ENCODE measurements at places on chromosomes 3 and 15.

GRCh38 chr3:172649987-172650386, 60.9 kb downstream of the NCEH1 start:
- no peak for DNase-seq

- DNase-seq: peak; percentile 54
These were observed 3.8 kb downstream of the HEG1 start for GRCh38 chr3:125051715-125052581.

DNA sequence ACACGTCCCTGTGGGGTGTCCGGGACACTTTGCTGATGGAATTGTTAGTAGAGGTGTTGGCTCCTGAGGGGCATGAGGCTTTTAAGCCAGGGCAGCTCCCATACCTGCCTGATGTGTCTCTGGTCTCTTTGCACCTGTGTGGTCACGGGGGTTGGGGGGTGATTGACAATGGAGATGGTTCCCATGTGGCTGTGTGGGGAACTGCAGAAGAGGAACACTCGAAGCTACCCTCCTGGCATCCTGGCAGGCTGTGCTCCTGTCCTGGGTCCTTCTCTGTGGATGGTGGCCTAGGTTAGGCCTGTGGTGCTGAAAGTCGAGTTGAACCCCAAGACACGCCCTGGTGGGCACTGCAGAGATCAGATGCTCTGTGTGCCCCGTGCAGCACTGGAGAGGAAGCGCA, 73.4 kb downstream of the HMCES start:
- no peak for DNase-seq

DNA sequence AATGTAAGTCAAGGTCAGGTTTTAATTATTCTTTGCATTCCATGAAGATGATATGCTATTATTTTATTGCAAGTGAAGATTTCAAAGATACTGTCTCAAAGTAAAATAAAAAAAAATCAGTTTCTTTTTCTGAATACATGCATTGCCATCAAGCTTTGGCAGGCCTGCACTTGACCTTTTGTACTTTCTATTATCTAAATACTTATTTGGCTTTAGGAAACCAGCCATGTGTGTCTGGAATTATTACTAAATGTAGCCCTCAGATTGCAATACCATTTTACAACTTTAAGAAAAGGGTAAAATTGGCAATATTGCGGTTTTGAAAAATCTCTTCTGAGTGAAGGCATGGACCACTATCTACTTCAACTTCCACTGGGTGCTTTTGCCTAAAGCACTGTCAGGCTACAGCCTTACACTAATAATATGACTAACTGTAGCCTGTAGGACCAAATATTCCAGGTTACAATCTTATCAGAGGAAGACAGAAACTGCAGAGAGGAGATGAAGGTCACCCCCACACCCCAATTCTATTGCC, 349.4 kb upstream of the DCBLD2 start:
- DNase-seq: no peak

- no peak for DNase-seq
These were observed 103.3 kb downstream of the ATG7 start for GRCh38 chr3:11375333-11376088.

GRCh38 chr3:61946570-61947324, 385.4 kb downstream of the PTPRG start:
- peak; percentile 26 for DNase-seq

- no peak for DNase-seq
These were observed 68.0 kb downstream of the COL8A1 start for GRCh38 chr3:99706410-99706809.

DNA sequence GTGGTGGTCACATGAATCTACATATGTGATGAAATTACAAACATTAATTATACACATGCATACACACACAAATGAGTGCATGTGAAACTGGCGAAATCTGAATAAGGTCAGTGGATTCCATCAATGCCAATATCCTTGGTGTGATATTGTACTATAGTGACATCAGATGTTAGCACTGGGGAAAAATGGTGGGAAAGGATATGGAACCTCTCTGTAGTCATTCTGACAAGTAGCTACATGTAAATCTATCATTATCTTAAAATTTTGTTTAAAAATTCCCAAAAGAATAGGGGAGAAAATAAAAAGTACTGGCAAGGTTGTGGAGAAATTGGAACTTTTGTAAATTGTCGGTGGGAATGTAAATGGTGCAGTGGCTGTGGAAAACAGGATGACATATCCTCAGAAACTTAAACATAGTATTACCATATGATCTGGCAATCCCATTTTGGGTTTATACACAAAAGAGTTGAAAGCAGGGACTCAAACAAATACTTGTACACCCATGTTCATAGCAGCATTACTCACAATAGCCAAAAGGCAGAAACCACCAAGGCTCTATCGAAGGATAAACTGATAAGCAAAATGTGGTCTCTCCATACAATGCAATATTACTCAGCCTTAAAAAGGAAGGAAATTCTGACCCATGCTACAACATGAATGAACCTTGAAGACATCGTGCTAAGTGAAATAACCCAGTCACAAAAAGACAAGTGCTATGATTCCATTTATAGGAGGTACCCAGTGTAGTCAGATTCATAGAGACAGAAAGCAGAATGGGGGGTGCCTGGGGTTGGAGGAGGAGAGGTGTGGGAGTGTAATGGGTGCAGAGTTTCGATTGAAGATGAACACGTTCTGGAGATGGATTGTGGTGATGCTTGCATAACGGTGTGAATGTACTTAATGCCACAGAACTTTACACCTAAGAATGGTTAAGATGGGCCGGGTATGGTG, 25.3 kb upstream of the HRH1 start:
- no peak for DNase-seq

DNA sequence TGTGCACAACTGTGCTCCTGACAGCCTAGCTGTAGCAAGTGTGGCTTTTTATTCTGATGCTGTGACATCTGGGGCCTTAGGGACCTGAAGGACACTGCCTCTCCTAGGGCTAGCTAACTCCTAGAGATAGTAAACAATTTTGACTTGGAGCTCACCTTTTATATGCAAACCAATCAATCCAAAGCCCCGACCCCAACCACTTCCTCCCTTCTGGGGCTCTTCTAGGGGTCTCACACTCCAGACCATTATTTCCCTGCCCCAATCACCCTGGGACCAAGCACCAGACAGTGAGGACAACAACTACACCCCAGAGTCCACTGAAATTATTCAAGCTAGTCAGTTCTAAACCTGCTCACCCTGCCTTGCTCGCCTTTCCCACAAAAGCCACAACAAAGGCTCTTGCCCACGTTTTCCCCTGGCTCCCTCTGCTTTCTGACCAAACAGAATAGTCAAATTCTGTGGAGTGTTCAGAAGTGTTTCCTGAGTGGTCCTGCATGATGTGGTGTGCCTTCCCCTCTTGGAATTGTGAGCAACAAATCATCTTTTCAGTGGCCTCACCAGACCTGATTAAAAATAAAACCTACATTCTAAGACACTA, 84.2 kb upstream of the WNT5A start:
- DNase-seq: no peak

GRCh38 chr15:71743861-71744382, 66.4 kb upstream of the NR2E3 start:
- DNase-seq: peak; percentile 50

GRCh38 chr3:70728311-70728710, 415.9 kb upstream of the MDFIC2 start:
- DNase-seq: no peak

DNA sequence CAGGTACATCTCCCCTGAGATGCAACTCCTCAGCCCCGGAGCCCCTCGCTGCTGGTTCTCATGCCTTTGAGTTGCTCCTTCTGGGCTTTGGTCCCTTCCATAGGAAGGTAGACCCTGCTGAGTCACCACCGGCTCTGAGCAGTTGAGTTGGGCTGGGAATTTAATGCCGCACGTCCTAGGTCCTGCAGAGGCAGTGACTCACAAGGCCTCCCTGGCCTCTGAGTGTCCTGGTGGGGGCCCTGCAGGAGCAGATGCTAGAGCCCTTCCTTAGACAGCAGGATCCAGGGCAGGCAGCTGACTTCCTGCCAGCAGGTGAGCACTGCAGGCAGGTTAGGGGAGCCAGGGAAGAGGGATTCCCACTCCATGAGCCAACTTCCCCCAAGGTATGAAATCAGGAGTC, 5.5 kb upstream of the NTRK3 start:
- no peak for DNase-seq

GRCh38 chr3:86563400-86563970, 427.5 kb downstream of the VGLL3 start:
- peak; percentile 12 for DNase-seq

GRCh38 chr3:115239717-115240116, 92.6 kb upstream of the ZBTB20 start:
- peak; percentile 52 for DNase-seq

DNA sequence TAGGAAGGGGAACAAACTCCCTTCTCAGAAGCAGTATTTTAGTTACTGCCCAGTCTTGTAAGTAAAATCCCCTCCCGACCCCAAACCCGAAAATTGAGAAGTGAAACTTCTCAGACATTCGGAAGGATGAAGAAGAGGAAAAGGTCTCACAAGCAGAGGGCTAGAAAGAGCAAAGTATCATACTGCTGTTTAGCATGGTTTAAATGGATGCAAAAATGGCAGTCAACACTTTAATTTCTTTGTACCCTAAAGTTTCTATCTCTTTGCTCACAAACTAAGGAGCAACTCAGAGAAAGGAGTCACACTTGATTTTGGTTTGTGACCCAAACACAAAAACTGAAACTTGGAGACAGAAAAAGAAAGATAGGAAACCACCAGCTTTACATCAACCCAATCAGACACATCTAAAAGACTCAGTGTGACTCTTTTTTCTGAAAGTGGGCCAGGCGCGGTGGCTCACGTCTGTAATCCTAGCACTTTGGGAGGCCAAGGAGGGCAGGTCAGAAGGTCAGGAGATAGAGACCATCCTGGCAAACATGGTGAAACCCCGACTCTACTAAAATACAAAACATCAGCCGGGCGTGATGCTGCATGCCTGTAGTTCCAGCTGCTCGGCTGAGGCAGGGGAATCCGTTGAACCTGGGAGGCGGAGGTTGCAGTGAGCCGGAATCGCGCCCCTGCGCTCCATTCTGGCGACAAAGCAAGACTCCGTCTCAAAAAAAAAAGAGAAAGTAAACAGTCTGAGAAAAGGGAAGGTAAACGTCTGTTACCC, 63.2 kb upstream of the ATP11B start:
- DNase-seq: no peak

GRCh38 chr3:172085557-172085895, 46.1 kb downstream of the FNDC3B start:
- no peak for DNase-seq

GRCh38 chr3:52730681-52731080, 24.8 kb downstream of the SPCS1 start:
- DNase-seq: no peak

DNA sequence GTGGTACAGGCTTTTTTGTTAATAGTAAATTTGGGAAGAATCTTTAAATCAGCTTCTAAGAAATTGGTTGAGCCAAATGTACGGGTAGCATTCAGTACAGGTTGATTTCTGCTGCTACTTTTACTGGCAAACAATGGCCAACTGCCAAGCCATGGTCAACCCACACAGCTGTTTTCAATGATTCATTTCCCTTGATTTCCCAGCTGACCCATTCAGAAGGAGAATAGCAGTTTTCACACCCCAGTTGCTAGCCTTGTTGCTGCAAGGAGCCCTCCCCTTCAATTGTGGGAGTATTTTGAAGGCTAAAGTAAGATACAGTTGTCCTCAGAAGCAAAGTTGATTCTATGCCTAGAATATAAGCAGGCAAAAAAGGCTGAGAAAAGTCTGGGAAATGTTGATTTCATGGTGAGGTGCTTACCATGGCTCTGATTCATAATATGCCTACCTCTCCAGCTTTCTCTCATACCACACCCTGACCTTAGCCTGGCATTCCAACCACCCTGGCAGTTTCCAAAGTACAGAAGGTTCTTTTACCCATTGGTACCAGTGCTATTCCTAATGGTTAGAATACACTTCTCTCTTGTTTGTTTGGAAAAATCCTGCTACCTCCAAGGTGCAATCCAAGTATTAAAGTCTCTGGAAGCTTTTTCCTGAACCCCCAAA, 320.3 kb upstream of the TGFBR2 start:
- DNase-seq: no peak

DNA sequence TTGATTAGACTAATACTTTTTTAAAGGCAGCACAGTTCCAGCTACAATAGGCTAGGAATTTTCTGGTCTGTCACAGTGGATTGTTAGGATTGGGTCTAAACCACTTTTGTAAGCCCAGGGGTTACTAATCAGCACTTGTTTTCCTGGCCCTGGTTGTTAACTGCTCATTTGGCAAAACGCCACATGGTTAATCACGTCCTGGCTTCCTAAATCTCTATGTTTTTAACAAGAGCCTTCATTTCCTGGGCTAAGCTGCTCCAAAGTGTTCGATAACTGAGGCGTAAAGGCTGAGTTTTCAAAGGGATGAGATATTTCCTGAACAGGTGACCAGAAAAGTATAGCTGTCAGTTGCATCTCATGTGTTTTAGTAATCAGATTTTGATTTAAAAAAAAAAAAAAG, 38.9 kb upstream of the CLRN1 start:
- peak; percentile 31 for DNase-seq

DNA sequence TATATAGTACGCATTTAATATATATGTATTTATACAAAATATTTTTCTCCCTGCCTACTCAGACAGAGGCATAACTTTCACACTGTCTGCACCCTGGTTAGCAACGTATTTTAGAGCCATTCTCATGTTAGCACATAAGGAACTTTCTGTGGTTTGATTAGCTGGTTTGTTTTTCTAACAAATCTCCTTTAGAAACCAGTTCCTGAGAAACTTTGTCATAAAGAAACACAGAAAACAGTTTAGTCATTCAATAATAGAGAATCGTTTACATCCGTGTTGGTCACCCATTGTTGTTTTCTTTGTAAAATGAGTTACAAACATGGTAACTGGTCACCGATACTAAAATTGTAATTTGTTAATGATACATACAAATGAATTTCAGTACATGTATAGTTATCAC, 5.9 kb upstream of the NGRN start:
- no peak for DNase-seq

- no peak for DNase-seq
These were observed 723.9 kb upstream of the ZNF385D start for GRCh38 chr3:22474706-22475445.

DNA sequence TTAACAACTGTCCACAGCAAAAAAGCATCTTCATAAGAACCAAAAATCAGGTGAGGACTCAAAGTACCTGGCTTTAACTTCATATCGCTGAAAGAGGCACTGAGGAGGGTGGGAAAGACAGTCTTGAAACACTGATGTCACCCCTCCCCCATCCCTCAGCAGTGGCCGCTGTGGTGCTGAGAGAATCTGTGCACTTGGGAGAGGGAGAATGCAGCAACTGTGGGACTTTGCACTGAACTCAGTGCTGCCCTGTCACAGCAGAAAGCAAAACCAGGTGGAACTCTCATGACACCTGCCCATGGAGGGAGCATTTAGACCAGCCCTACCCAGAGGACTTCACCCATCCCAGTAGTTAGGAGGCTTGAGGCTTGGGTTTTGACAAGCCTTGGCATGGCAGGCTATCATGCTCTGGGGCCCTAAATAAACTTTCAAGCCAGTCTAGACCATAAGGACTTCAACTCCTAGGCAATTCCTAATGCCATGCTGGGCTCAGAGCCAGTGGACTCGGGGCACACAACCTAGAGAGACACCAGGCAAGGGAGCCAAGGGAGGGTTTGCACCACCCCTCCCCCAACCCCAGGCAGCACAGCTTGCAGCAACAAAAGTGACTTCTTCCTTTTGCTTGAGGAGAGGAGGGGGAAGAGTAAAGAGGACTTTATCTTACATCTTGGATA, 6.1 kb upstream of the ZSCAN2 start:
- no peak for DNase-seq

Data from retina (tissue), 1 donor.